ENCODE measurements at places on chromosomes 13 and 19. TPM values are rescaled to one million over a fixed set of nuclear protein-coding genes. Genes with fewer than 3 reads are reported as not detected.

The KIR3DL1 gene
- total RNA-seq, result not detected

The METTL21C gene
- not detected for total RNA-seq

The DCLK1 gene
- 1.3 TPM for total RNA-seq

The SMIM44 gene
- not detected for total RNA-seq

The FREM2 gene
- under 0.01 TPM for total RNA-seq

The ZNF225 gene
- 1.5 TPM for total RNA-seq

The RFX1 gene
- total RNA-seq, result 5.0 TPM

The RFPL4A gene
- total RNA-seq, result not detected

The RFPL4AL1 gene
- not detected for total RNA-seq

The TMEM91 gene
- 5.1 TPM for total RNA-seq

The RSPH6A gene
- not detected for total RNA-seq

The KCNJ14 gene
- total RNA-seq, result 0.15 TPM

The LCP1 gene
- total RNA-seq, result 0.30 TPM

The LILRA6 gene
- not detected for total RNA-seq

The LRG1 gene
- not detected for total RNA-seq

The REEP6 gene
- total RNA-seq, result 2.5 TPM

The ELSPBP1 gene
- not detected for total RNA-seq

The BEST2 gene
- total RNA-seq, result not detected

The KPNA3 gene
- total RNA-seq, result 26.2 TPM

The OR1I1 gene
- not detected for total RNA-seq

The PTGER1 gene
- 2.5 TPM for total RNA-seq

The CDC16 gene
- total RNA-seq, result 22.2 TPM

All from bronchus fibroblast of lung (primary cell).